ENCODE measurements at places on chromosomes 4 and X.
A peak's percentile ranks its signal among the peaks of the same experiment; 100 is the strongest.

GRCh38 chr4:100848841-100849240 lies 331.0 kb upstream of the EMCN start:
- no peak for DNase-seq

DNA sequence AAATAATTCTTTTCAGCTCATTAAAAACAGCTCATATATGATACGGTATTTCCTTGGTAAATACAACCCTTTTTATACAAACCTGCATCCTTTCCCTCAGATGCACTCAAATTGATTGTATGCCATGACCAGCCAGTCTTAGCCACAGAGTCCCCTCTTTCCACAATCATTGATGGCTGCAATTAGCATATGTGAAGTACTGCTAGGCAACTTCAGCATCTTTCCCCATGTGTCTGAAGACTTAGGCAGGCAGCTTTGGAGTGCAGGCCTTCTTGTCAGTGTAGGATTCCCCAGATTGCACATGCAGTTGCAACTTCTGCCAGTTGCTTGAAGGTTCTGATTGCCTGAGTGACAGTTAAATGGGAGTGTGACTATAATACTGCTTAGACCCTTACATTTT lies 15.6 kb upstream of the MBNL3 start:
- no peak for DNase-seq

DNA sequence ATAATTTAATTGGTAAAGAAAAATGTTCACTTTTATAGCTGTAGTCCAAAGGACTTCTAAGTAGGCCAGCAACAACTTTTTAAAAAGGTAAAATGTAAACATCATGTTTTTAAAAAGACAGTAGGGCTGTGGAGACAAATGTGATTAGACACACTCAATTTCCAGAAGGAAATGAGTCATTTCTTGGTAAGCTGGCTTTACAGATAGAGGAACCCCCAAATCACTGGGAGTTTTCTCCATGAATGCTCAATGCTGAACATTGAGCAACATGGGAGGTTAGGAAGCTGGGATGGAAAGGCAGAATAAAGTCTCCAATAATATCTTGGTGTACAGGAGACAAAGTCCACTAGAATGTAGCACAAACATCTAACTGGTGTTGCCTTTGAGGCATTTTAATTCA lies 121.3 kb downstream of the NWD2 start:
- DNase-seq, result no peak

- no peak for DNase-seq
These were observed 43.3 kb upstream of the PDGFC start for GRCh38 chr4:157014621-157015591.

DNA sequence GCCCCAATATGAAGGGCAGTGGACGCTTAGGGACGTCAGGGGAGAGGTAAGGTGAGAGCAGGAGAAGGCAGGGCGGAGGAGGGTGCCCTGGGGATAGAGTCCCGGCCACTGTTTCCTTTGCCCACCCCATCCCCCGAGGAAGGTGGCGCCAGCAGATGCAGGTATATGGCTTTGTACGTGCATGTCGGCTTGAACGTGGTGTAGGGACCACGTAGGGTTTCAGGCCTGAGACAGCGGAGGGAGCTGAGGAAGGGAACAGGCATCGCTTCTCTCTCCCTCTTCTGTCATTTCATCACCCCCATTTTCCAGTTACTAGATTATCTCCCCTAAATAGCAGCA lies 97.9 kb downstream of the PHKA2 start:
- no peak for DNase-seq

DNA sequence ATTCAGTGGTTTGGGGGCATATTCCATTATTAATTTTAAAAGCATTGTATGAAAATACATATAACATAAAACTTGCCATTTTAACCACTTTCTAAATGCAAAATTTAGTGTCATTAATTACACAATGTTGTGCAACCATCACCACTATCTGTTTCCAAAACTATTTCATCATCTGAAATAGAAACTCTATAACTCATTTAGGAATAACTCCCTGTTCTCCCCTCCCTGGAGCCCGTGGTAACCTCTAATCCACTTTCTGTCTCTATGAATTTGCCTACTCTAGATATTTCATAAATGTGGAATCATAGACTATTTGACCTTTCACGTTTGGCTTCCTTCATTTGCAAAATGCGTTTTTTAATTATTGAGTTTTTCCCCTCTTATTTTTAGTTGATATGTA lies 101.4 kb upstream of the GPC4 start:
- DNase-seq, result no peak

DNA sequence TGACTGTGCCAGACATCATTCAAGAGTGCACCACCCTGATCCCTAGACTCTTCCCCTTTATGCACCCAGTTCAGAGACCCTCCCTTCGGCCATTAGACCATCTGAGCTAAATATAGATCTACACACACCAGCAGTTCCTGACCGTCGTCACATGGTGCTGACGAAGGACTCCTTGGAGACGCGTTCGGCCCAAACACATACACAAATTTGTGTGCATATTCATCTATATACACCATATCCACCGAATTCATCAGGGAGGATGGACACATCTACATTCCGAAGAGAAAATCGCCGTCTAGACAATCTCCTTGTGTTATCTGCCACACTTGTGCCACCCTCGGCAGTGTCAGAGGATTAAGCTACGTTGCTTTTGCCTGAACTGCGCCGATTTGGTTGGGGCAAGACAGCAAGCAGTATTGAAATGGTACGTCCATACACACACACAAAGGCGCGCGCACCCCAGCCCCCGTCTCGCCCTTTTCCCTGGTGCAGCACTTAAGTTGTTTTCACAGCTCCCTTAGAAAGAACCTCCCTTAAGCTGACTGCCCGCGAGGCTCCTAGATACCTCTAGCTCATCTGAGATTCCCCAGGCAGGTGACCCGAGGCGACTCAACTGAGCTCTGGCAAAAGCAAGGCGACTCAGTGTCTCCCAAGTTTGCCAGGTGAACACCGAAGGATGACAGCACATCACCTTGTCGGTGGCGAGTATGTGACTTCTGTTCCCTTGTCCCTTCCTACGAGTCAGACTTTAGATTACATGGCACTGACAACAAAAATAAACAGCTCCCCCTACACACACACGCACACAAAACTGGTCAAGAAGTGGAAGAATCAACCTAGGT lies 1.0 kb downstream of the RASGEF1B start:
- DNase-seq, result peak; percentile 15

- DNase-seq, result no peak
These were observed 803.9 kb downstream of the C4orf33 start for GRCh38 chr4:129899849-129900248.

GRCh38 chrX:130516123-130516522 lies 114.3 kb downstream of the RBMX2 start:
- no peak for DNase-seq

DNA sequence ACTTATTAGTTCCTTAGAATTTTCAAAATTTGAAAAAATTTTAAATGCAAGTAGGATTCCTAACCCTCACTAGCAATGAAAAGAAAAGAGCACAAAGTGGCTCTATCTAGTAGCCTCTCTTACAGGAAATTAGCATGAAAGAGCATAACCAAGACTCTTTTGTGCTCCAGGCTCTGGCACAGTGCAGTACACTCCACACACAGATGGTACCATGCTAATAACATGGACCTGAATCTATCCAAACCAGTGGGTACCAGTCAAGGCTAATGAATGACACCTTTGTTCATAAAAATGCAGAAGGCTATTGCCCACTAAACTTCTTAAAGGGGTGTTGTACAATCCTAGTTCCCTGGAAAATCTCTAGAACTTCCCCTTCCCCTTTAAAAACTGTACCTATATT lies 119.0 kb downstream of the MANBA start:
- DNase-seq, result no peak

- no peak for DNase-seq
These were observed 149.5 kb upstream of the MBNL3 start for GRCh38 chrX:132638313-132638712.

- no peak for DNase-seq
These were observed 1.5 kb downstream of the NIPAL1 start for GRCh38 chr4:48018112-48018511.

DNA sequence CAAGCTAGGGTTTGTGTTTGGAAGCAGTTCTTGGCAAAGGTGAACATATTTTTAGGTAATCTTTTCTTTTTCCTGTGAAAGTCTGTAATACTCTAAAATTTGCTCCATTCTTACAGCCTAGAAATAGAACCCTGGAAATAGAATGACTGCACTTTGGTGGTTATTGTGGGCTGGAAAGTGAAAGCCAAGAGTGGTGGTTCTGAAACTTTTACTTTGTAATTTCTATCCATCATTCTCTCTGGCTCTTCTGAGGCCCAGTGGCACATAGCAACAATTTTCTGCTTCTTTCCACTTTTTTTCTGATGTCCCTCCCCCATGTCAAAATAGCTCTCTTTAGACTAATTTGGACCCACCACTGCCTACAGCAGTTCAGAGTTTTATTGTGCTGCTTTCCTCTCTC lies 300.4 kb upstream of the RPS6KA3 start:
- no peak for DNase-seq

DNA sequence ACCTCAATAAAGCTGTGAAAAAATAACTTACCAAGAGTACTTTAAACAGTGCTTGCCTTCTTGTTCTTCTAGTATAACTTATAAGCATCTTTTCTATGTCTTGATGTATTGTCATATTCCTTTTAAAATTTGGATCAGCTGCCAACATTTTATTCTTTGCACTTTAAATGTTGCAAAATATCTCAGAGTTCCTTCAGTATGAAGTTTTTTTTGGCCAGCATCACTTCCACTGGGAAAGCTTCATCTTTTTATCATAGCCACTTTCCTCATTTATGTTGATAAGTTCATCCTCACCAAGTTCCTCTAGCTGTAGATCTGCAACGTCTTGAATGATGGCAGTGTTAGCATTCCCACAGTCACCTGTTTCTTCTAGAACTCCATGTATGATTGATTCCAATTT lies 24.2 kb downstream of the CXorf58 start:
- DNase-seq, result no peak

DNA sequence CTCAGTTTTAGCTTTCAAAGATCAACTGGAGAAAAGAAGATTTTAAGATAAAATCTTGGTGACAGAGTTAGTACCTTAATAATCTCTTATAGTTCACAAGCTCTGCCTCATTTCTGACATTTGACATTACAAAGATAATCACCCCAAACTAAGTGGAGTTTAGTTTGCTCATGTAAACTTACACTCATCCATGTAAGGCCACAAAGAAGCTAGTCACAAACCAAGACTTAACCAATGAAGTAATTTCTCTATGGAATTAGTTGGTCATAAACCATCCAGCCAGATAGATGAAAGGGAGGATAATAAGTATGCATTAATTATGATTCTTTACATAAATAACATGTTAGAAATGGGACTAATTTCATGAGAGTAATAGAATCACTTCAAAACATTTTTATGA lies 159.2 kb downstream of the FAM13A start:
- no peak for DNase-seq

DNA sequence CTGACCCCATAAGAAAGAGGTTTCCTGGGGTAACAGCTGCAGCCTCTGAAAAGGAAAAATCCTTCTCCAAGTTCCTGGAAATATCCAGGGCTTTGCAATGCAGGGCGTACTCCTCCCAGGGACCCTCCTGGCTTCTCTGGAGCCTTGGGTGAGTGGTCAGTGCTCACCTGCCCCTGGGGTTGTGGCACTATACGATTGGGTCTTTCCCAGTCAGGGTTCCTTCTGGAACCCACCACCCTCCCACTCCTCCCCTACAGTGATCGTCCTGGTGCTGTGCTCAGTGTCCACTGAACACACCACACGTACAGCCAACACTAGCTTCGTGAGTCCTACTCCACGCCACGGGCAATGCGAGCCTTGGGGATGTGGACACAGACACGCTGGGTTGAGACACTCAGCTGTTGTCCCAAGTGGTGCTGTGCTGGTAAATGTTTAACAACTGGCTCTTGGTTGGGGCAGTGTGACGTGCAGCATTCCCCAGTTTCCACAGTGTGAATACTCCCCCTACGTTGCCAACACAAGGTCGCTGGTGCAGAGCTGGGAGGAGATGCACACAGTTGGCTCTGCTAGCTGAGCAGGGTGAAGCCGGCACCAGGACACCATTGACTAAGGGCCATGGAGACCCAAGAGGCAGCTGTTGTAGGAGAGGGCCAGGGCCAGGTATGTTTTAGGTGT lies 65.4 kb downstream of the HTRA3 start:
- no peak for DNase-seq

DNA sequence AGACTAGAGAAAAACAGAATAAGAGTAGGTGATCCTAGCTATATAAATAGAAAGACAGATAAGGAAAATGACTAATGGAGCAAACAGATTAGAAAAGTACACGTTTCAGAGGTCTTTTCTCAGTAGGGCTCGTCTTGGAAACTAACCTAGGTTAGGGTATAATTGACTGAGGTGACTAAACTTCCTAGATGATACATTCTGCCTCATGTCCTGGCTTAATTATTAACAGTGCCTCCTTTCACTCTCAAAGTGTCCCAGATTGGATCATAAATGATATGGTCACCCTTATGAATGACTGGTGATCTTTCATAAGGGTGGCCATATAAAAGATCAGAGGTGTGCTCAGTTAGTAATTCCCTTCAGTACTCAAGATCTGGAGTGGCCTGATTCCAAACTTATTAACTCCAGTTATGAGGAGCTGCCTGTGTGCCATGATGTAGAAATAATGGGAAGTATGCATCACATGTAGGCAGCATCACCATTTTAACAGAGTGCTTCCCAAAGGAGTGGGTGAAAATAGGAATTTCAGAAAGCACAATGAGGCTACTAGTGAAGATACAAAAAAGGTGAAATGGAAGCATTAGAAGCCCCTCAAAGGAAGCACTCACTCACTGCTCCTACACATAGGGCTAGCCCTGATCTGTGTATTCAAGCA lies 14.7 kb upstream of the GRIA3 start:
- no peak for DNase-seq

- DNase-seq, result no peak
These were observed 38.1 kb downstream of the MID1 start for GRCh38 chrX:10582215-10582733.

- DNase-seq, result no peak
These were observed 86.3 kb downstream of the PDLIM5 start for GRCh38 chr4:94537921-94538628.

GRCh38 chr4:42460043-42460442 lies 62.8 kb downstream of the SHISA3 start:
- DNase-seq, result no peak

- DNase-seq, result no peak
These were observed 257.0 kb downstream of the IDS start for GRCh38 chrX:149248073-149248625.

DNA sequence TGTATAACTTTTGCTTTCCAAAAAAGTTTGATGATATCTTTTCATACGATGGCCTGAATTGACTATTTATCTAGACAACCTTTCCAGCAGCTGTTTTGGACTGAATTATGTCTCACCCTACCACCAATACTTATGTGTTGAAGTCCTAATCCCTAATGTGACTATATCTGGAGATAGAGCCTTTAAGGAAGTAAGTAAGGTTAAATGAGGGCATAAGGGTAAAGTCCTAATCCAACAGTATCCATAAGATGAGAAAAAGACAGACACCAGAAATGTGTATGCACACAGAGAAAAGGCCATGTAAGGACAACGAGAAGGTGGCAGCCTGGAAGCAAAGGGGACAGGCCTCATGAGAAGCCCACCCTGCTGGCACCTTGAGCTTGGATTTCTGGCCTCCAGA lies 86.6 kb upstream of the PPARGC1A start:
- no peak for DNase-seq

GRCh38 chr4:7649741-7650531 lies 215.2 kb upstream of the PSAPL1 start:
- DNase-seq, result no peak

GRCh38 chr4:166655705-166656104 lies 578.6 kb downstream of the SPOCK3 start:
- no peak for DNase-seq

- no peak for DNase-seq
These were observed 72.9 kb downstream of the FAM9B start for GRCh38 chrX:8960957-8961468.

- DNase-seq, result no peak
These were observed 472.0 kb downstream of the ARAP2 start for GRCh38 chr4:35772291-35772690.

All from activated gamma-delta T cell (primary cell).